ENCODE measurements at places on chromosomes 6 and 20. TPM values are rescaled to one million over a fixed set of nuclear protein-coding genes. Genes with fewer than 3 reads are reported as not detected.
A peak's percentile ranks its signal among the peaks of the same experiment; 100 is the strongest.

GRCh38 chr6:41787219-41787917, at the start of gene TOMM6:
TSS of gene TOMM6 (plus strand) at chr6:41787694. CDS start at chr6:41787698, 4 bp downstream.
- peak; percentile 79 for DNase-seq

DNA sequence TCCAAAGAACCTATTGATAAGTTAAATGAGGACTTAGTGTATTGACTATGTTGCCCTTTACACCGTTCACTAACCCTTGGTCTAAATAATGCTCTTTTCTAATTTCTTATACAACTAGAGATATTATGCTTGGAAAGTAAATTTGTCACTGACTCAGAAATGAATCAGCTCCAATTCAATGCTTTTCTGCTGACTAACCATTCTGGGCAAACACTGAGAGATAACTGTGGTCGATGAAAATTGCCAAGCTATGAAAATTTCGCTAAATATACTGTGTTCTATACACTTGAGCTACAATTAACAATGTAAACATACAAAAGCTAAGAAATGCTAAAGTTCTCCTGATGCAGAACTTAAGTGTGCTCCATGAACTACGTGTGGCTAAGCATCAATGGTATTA, 23.1 kb upstream of the FBXO9 start:
- DNase-seq: peak; percentile 68

GRCh38 chr6:137867685-137868509, 838 bp downstream of the TNFAIP3 start:
- no peak for DNase-seq

GRCh38 chr20:50146732-50147662, 6.5 kb downstream of the PEDS1 start:
- DNase-seq: no peak

- DNase-seq: no peak
These were observed 73.1 kb upstream of the EZR start for GRCh38 chr6:158892266-158892665.

The ZBTB22 gene
- total RNA-seq: 16.0 TPM

The TBC1D7 gene
- 27.0 TPM for total RNA-seq

Measured in Panc1 (cell line).